DMS153 (cell line): ENCODE measurements at places on chromosomes 1 and 21.
A peak's percentile ranks its signal among the peaks of the same experiment; 100 is the strongest.

- no peak for DNase-seq
Observed at GRCh38 chr1:197737916-197738315, 37.4 kb downstream of the DENND1B start.

- no peak for DNase-seq
Observed at GRCh38 chr1:231575472-231575871, 47.0 kb downstream of the TSNAX start.

DNA sequence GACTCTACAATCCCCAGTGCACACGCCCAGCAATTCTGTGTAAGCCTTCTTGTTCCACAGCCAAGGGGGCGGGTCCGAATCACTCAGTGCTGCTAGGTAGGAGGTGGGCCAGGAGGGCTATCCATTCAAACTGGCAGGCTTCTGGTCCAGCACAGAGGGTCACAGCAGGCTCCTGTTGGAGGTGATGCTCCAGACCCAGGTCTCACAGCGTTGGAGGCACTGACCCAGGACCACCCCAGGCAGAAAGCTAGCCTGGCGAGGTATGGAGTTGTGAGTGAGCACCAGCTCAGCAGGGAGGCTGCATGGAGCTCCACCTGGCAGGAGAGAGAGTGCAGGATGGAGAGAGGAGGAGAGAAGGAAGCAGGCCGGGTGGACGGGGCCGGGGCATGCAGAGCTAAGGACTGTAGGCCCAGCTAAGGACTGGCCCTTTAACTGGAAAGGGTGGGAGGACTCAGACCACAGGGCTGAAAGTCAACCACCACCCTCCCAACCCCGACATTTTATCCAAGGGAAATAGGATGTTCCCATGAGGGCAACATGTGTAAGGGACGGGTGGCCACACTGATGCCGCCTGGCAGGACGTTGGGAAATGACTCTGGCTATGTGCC is 38.7 kb downstream of the GPR161 start:
- DNase-seq: no peak

GRCh38 chr1:244836135-244836521 is 670 bp downstream of the COX20 start:
- no peak for DNase-seq

DNA sequence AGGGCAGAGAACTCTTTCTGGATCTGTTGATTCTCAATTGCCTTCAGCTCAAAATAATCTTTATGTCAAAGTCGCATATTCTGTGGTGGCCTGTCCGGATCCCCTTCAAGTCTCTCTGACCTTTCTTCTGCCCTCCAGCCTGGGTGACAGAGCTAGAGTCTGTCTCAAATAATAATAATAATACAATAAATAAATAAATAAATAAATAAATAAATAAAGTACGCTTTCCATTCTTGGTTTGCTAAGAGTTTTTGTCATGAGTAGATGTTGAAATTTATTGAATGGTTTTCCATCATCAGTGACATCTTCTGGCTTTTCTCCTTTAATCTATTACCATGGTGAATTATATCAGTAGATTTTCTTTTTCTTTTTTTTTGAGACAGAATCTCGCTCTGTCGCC is 30.7 kb downstream of the ERRFI1 start:
- no peak for DNase-seq

- no peak for DNase-seq
Observed at GRCh38 chr1:206506405-206507283, 687 bp upstream of the RASSF5 start.

DNA sequence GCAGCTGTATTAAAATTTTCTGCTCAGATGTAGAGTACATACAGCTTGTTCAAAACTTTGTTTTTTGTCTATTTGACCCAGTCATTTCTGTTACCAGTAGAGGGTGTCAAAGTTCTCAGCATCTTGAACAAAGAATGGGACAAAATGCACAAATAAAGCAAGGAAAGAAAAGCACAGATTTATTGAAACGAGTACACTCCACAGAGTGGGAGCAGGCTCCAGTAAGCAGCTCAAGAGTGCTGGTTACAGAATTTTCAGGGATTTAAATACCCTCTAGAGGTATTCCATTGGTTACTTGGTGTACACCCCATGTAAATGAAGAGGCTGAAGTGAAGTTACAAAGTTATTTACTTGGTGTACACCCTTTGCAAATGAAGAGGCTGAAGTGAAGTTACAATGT is 8.9 kb upstream of the PRMT6 start:
- no peak for DNase-seq

DNA sequence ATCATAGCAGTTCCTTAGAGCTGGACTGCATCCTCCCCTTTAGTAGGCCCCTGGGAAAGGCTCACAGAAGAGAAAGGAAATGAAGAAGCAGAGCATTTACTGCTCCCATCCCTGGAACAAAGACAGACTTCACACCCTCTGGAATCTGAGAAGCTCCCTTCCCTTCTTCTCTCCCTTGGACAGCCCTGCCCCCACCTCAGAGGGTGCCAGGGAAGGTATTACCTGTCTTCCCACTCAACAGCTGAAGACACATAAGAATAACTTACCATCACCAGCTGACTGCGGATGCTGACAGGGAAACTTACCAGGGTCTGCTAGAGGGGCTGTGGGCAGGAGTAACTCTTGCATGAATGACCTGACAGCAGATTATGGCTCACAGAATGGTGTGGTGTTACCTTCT is 14.1 kb upstream of the FAAH start:
- DNase-seq: no peak

DNA sequence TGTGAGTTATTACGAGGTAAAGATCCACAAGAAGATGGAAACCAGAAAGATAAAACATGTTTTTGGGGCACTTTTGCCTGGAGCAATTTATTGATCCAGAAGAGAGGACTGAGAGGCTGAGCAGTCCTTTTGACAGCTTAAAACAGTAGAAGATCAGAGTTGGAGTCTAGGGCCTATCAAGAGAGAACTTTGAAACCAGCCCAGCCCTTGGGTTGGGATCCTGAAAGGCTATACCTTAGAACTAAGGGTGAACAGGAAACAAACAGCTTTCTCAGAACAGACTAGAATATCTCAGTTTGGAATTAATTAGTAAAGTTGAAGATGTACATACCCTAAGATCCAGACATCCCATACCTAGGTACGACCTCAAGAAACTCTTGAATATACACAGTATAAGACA is 89.6 kb downstream of the ZZZ3 start:
- no peak for DNase-seq

- no peak for DNase-seq
Observed at GRCh38 chr1:100683448-100684349, 35.8 kb upstream of the VCAM1 start.

DNA sequence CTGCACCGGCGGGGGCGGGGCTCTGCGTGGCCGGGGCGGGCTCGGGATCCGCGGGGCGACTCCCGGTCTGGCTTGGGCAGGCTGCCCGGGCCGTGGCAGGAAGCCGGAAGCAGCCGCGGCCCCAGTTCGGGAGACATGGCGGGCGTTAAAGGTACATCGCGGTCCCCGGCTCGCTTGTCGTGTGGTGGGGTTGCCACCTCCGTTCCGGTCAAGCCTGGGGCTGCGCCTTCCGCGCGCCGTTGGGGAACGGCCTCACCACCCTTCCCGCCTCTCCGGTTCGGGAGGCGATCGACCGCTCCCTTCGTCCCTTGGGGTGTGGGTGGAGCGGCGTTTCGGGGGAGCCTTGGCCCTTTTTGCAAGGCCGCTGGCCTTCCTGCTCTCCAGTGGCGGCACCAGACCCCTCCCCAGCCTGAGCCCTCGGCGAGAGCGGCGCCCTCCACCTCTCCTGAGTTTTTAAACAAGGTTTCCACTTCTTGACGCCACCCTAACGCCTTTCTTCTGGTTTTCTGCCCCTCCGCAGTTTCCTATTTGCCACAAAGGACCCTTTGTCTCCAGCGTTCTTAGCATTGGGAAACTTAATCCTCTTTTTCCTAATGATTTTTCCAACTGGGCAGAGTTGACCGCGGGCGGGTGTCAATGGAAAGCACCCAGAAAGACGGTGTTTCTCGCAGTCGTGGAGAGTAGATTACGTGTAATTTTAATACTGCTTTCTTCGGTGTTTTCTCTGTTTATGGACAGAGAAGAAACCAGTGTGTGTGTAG is at the start of the genes LEPR and LEPROT:
TSS of gene LEPR (plus strand) at position 79 of the 761 bp plus-strand sequence. CDS start 144,898 bp downstream, outside the sequence.
TSS of gene LEPROT (plus strand) at position 79 of the 761 bp plus-strand sequence. CDS start at position 136, 57 bp downstream.
- no peak for DNase-seq

DNA sequence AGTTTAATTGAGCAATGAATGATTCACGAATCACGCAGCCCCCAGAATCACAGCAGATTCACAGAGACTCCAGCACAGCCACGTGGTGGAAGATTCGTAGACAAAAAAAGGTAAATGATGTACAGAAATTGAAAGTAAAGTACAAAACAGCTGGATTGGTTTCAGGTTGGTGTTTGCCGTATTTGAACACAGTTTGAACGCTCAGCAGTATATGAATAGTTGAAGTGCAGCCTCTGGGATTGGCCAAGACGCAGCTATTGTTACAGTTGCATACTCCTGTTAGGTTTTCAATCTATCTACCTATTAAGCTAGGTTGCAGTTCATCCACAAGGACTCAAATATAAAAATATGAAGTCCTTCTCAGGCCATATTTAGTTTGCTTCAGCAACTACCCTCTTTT is 3.1 kb upstream of the MRPL55 start:
- no peak for DNase-seq

- DNase-seq: no peak
Observed at GRCh38 chr1:101451888-101452287, 215.1 kb downstream of the S1PR1 start.

DNA sequence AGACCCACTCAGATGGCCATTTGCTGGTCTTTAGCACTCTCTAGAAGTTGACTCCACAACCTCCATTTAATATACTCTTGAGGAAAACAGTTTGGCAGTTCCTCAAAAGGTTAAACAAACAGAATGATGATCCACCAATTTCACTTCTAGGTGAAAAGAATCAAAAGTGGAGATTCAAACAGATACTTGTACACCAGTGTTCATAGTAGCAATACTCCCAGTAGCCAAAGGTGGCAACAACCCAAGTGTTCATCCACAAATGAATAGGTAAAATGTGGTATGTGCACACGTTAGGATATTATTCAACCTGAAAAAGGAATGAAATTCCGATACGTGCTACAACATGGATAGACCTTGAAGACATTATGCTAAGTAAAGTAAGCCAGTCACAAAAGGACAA is 6.3 kb downstream of the PRCC start:
- no peak for DNase-seq

GRCh38 chr1:59971464-59971911 is 44.9 kb upstream of the CYP2J2 start:
- peak; percentile 35 for DNase-seq

GRCh38 chr1:207081806-207082205 is 6.9 kb upstream of the C4BPB start:
- no peak for DNase-seq

DNA sequence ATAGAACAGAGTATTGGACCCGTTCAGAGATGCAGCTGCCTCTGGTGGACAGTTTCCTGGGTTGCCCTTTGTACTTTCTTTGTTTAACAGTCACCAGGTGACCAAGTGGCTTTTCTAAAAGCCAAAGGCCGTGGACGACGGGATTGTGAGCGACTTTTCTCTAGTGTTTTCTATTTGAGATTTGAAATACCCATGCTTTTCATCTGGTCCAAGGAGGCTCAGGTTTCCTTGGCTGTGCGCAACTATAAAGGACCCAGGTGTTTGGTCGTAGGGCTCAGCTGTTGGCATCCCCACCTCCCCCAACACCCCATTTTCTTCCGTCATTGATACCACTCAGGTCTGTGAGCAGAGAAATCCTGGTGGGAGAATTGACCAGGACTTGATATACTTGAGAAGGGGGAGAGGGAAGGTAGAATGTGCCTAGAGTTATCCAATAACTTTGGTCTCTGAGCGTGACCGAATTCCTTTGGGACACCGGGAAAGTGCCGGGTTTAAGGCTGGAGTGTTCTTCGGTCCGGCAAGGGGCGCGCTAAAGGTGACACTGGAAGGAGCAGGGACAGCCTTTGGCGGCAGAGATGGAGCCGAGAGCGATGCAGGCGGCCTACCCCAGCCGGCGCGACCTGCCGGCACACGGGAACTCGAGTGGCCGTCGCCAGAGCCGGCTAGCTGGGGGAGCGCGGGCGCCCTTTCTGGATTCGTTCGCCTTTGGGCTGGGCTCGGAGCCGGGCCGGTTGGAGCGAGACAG is 83.4 kb upstream of the BMP8A start:
- peak; percentile 57 for DNase-seq

DNA sequence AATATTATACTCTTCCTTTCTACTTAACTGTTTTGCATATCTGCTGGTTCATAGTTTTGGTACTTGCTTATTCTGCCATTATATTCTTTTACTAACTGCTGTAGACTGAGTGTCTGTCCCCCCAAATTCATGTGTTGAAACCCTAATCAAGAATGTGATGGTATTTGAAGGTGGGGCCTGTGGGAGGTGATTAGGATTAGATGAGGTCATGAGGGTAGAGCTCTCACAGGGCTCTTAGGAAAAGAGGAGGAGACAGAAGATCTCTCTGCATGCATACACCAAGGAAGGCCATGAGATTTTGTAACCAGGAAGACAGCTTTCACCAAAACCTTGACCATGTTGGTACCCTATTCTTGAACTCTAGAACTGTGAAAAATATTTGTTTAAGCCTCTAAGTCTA is 354.1 kb upstream of the B3GALT2 start:
- no peak for DNase-seq

- no peak for DNase-seq
Observed at GRCh38 chr1:211915924-211916323, 85.4 kb upstream of the LPGAT1 start.
